ENCODE measurements at places on chromosomes 2 and 18.

DNA sequence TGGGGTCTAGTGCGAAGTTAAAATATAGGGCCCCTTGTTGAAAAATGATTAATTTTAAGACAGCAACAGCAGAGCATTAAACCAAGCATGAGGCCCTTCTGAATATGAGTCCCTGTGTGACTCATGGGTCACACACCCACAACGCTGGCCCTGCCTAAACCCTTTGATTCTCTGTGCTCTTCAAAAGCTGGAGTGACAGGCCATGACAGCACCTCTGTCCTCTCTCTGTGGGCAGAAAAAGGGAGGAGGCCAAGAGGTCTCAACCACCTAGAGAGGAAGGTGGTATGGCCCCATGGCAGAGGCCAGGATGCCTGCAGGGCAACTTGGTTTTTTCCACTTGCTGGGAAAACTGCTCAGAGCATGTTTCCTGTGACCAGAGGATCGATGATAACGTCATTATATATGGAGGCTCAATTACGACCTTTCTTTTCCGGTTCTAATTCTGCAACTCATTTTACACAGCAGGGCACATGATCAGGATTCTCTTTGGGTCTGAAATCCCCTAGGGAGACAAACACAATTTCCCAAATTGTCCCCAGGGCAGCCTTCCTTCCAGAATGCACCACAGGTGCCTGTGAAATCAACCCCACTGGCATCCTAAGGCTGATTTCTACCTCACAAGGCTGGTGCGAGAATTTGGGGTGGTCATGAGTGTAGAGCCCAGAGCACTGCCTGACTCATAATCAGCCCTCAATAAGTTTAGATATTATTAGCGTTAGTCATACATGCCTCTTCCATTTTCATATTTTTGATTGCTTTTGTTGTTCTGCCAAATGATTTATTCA, 102.0 kb upstream of the PPP1CB start:
- DNase-seq, result no peak

GRCh38 chr18:48975817-48976649, 25.3 kb upstream of the SMAD7 start:
- DNase-seq, result no peak

GRCh38 chr2:174781298-174781697, 17.0 kb upstream of the CHRNA1 start:
- no peak for DNase-seq

DNA sequence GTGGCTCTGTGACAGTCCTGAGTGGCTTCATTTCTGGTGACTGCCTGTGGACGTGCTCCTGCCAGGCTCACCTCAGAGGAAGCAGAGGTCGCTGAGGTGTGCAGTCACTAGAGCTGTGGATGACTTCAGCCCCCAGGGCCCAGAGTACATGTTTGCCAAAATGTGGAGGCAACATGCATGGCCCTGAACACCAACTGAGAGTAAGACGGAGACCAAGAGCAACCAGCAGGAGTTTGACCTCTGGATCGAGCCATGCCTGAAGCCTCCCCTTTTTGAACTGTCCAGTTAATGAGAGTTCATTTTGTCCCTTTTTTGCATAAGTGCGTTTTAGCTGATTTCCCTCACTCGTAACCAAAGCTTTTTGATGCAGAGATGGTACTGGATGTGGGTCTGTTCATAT, 184.9 kb downstream of the RTP5 start:
- DNase-seq, result no peak

- no peak for DNase-seq
Observed at GRCh38 chr18:3179430-3180089, 40.2 kb downstream of the MYOM1 start.

DNA sequence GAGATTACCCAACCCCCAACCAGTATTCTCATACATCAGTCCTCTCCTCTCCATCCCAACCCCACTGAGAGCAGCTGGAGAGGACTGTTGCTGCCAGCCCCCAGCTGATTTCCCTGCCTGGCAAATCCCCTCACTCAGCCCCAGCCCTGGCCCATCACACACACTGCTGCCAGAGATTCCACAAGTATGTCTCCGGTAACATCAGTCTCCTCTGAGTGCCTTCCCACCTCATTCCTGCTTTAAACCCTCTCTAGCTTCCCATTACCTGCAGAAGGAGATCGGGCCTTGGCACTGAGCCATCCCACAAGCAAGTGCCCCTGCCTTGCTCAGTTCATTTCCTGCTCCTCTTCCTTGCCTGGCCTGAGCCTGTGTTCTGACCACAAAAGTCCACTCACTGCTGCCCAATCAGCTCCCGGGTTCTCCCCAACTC, 50.6 kb upstream of the ZFP36L2 start:
- DNase-seq, result no peak

DNA sequence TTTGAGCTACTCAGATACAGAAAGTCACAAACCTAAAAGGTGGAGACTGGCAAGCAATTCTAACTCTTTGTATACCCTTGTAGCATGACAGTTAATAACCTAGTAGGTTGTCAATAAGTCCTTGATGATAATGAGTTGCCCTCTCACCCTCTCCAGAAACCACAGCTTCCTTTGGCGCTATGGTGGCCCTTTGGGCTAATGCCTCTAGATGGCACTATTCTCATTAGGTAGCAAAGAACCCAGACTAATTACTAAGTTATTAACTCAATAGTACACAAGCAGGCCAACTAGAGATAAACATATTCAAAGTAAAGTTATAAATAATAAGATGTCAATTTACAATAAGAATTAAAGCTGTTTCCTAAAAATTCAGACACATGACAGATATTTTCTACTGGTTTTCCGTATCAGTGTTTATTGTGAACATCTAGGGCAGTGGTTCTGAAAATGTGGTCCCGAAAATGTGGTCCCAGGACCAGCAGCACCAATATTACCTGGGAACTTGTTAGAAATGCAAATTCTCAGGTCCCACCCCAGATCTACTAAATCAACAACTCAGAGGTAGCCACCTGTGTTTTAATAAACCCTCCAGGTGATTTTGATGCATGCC, 41.1 kb downstream of the LDAH start:
- DNase-seq, result no peak

DNA sequence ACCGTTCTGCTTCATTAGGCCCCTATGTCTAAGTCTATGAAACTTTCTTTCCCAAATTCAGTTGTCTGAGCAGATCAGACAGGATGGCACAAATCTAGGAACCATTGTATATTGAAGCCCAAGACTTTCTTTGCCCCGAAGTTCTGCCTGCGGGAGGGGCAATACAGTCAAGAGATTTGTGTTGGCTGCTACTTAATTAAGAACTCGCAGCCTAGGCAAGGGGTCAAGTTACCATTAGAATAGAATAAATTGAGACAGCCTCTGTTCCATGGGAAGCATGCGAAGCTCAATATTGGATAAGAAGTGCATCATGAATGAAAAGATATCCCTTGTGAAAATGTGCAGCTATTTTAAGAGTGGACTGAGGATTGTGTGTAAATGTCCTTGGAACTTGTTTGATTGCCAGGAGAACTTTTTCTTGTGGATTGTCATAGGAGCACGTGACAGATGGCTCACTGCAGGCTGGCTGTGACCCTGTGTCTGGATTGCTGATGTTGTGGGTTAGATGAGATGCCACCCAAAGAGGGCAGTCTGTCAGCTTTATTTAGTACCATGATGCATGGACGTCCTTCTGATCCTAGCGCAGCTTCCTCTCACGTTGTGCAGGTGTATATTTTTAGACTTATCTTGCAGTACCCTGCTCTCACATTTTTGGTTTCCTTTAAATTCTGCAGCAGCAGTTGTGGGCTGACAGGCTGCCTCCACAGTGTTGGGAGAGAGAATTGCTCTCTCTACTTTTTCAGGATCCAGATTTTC, 30.9 kb downstream of the HAUS1 start:
- no peak for DNase-seq

DNA sequence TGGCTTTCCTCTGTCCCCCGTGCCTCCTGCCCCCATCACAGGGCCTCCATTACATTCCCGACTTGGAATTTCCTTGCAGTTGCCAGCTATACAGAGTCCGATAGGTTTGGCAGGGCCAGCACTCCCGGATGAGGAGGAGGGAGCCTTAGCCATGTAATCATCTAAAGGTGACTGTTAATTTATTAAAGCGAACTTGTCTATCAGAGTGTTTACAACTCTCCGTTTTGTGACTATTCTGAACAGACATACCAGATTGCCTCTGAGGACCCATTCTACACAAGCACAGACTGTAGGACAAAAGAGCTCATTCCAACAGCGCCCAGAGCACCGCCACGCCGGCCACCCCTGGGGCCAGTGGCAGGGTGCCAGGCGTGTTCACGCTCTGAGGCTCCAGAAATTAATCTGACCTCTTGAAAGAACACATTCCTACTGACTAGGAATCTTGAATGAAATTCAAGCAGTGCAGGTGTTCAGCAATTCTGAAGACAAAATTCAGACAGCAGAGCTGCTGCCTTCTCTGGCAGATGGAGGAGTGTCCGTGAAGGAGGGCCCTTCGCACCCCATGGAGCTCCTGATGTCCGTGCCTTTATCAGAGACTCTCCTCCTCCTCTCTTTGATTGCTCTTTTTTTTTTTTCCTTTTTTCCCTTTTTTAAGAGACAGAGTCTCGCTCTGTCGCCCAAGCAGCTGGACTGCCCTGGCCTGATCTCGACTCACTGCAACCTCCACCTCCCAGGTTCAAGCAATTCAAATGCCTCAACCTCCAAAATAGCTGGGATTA, 58.1 kb upstream of the RALBP1 start:
- DNase-seq, result no peak

- no peak for DNase-seq
Observed at GRCh38 chr2:64629875-64630274, 23.8 kb downstream of the SERTAD2 start.

- no peak for DNase-seq
Observed at GRCh38 chr2:155350783-155351580, 652.5 kb downstream of the KCNJ3 start.

Data from stimulated activated CD8-positive, alpha-beta memory T cell treated with anti-CD3 and anti-CD28 coated beads, Interleukin-7, amount 100 ng/mL, for 1 hour (primary cell).